ENCODE measurements at places on chromosomes 12 and 14.
A peak's percentile ranks its signal among the peaks of the same experiment; 100 is the strongest.

GRCh38 chr12:4535092-4535491 is 3.6 kb upstream of the RAD51AP1 start:
- no peak for DNase-seq

- no peak for DNase-seq
These were observed 20.3 kb downstream of the KNTC1 start for GRCh38 chr12:122547330-122547729.

- no peak for DNase-seq
These were observed 4.8 kb downstream of the ABHD4 start for GRCh38 chr14:22602862-22603261.

DNA sequence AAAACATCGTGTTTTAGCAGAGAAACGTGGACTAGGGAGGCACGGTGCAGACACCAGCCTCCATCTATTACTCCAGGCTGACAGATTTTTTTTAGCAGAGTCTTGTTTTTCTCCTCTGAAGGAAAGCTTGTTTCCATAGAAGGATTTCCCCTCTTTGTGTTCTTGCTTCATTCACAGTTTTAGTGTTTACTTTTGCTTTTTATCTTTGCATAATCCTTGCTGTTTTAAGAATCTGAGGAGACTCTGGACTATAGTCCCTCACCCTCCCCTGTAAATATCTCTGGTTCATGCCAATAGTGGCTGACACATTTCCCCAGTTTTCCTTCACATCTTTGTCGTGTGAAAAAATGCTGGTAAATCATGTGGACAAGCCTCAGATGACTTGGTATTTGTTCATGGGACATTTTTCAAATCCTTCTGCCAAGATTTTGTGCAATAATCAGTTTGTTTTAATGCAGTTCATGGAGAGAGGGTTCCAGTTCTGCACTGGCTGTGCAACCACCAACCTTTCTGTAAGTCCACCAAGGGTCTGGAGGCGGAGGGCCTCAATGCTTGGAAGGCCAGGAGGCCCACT is 39.9 kb upstream of the TMCC3 start:
- DNase-seq = no peak

- DNase-seq = no peak
These were observed 32.5 kb upstream of the PLEKHG6 start for GRCh38 chr12:6277982-6278438.

GRCh38 chr12:6692888-6693287 is 3.7 kb upstream of the ZNF384 start:
- no peak for DNase-seq

GRCh38 chr14:105913861-105914260 is 387.5 kb downstream of the TMEM121 start:
- no peak for DNase-seq

- DNase-seq = no peak
These were observed 123.8 kb downstream of the KCNH5 start for GRCh38 chr14:62921466-62921865.

GRCh38 chr12:15116086-15116485 is 105.1 kb downstream of the RERG start:
- DNase-seq = no peak

DNA sequence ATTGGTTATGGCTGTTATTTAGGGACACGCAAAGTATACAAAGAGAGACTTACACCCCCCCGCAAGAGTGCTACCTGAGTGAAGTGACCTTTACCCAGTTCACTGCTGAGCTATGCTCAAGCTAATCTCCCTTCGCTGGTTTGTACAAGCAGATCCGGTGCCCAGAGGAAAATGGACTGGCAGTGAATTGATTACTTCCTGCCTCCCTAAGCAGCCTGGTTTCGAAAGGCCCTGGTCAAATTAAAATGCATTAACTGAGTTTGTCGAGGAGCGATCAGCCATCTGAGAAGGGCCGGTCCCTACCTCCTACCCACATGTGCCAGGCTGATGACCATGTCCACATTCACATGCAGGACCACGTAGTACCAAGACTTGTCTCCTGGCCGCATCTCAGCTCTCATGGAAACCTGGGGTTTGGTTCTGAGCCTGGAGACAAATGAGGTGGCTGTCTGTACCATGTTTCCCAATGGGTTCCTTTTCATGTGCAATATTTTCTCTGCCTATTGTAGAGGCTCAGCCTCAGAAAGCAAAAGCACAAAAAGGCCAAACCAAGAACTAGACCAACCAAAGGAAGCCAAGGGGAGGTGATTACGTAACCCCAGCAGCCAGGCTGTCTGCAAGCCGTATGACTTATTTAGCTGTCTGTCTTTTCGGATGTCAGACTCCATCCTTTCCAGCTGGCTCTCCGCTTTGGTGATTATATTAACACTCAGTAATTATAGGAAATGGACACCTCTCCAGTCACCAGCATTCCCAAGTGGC is 284.7 kb upstream of the PWP1 start:
- DNase-seq = peak; percentile 45

- DNase-seq = no peak
These were observed 1100.3 kb downstream of the BCL11B start for GRCh38 chr14:98171654-98172053.

- no peak for DNase-seq
These were observed 77.8 kb downstream of the SLC24A4 start for GRCh38 chr14:92400579-92401444.

DNA sequence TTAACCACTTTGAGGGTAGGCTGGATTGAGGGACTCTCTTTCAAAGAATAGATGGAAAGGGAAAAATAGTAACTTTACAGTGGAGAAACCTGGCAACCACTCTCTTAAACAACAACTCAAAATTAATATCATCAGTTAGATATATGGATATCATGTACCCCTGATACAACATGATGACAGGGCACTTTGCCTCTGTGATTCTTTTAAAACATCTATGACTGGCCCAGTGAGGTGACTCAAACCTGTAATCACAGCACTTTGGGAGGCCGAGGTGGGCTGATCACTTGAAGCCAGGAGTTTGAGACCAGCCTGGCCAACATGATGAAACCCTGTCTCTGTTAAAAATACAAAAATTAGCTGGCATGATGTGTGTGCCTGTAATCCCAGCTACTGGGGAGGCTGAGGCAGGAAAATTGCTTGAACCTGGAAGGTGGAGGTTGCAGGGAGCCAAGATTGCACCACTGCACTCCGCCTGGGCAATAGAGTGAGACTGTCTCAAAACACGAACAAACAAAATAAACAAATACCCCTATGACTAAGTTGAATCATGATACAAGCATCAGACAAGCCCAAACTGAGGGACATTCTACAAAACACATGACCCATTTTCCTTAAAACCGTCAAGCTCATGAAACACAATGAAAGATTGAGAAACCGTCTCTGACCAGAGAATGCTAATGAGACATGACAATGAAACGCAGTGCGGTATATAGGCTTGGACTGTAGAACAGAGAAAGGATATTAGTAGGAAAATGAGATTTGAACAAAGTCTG is 26.4 kb upstream of the SLC7A8 start:
- DNase-seq = no peak

- DNase-seq = peak; percentile 6
These were observed 43.9 kb downstream of the DIO3 start for GRCh38 chr14:101604935-101605780.

DNA sequence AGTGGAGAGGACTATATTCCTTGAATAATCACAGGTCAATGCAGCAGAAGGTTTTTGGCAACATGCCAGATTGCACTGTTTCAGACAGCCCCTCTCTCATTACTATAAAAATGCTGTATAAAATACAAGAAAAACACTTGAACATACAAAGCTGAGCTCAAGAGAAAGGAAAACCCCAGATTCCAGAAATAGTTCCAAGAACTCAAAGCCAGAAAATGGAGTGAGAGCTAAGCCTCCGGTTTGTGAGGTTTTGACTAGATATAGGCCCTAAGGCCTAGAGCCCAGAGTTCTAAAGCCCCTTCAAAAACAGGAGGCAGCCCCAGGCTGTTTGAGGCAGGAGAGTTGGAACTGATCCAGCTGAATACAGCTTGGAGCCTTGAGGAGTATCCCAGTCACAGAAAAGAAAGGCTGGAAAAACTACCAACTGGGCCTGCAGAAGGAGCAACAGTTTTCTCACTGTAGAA is 29.4 kb upstream of the ACTN1 start:
- DNase-seq = no peak
